G401 (cell line): ENCODE measurements at places on chromosomes 1 and 21. TPM values are rescaled to one million over a fixed set of nuclear protein-coding genes. Genes with fewer than 3 reads are reported as not detected.

- DNase-seq, result no peak
Observed at GRCh38 chr1:107457989-107458388, 317.1 kb downstream of the NTNG1 start.

- DNase-seq, result no peak
Observed at GRCh38 chr1:1400576-1401456, 1.7 kb upstream of the CCNL2 start.

GRCh38 chr1:101154547-101154946, 82.3 kb upstream of the S1PR1 start:
- DNase-seq, result no peak

- DNase-seq, result no peak
Observed at GRCh38 chr1:226679262-226679661, 59.8 kb downstream of the ITPKB start.

DNA sequence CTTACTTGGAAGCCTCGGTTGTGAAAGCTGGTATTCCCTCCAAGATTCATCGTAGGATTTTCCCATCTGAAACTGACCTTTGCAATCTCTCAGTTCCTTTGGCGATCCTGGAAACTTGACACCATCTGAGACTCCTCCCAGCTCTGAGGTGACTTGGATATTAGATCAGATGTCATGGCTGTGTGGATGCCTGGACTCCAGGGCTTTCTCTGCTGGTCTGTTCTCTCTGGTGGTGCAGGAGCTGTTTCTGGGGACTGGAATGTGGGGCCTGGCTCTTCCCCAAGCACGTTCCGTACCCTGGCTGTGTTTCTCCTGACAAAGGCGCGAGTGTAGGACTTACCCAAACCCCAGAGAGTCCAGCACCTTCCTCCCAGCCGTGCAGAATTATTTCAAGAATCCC, 252.2 kb downstream of the RPS6KC1 start:
- DNase-seq, result no peak

DNA sequence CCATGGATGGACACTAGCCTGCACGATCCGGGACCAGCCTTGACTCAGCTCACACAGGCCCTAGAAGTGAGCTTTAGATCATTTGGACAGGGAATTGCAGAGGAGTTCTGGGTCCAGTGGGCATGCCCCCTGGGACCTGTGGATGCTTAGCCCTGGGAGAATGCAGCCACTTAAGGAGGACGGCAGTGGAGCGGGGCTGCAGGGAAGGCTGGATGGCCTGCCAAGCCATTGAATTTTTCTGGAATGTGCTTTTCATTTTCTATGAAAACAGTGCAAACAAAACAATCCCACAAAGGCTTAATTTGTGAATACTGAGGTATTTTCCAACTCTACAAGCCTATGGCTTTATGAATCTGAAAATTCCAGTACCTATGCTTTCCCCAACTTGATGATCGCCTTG, 80.4 kb upstream of the GCLM start:
- DNase-seq, result no peak

GRCh38 chr1:175713381-175713780, 30.0 kb downstream of the TNR start:
- no peak for DNase-seq

GRCh38 chr1:209616366-209617046, 33.0 kb downstream of the CAMK1G start:
- DNase-seq, result no peak

- no peak for DNase-seq
Observed at GRCh38 chr21:45266518-45267389, 20.9 kb downstream of the POFUT2 start.

DNA sequence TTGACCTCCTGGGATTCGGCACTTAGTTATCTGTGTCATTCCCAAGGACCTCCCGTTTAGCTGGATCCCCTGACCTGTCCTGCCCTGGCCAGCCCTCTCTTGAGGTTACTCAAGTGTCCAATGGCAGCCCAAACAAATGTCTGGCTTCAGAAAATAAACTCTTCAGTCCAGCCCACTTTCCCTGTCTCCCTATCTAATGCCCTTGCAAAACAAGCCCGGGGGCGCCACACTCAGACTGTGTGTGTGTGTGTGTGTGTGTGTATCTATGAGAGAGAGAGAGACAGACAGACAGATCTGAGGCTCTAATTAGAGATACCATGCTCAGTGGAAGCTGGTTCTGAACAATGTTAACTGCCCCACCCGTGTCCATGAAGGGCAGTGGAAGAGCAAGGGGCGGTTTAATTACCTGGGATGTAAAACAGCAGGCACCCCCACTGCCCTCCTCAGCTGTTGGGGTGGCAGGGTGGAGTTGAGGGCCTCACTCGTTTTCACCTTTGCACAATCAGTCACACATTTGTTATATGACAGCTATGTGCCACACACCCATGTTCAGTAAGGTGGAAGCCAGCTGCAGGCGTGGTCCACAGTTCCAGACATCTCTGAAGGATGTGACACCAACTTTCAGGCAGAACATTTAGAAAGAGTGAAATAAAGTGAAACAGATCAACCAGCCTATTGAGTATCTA, 57.4 kb downstream of the B3GALT5 start:
- DNase-seq, result no peak

GRCh38 chr1:202122639-202123335, at the start of gene GPR37L1:
Gene GPR37L1, plus strand, starts transcription at chr1:202122917. Its CDS starts 47 bp downstream, at chr1:202122964.
- peak; percentile 44 for DNase-seq

DNA sequence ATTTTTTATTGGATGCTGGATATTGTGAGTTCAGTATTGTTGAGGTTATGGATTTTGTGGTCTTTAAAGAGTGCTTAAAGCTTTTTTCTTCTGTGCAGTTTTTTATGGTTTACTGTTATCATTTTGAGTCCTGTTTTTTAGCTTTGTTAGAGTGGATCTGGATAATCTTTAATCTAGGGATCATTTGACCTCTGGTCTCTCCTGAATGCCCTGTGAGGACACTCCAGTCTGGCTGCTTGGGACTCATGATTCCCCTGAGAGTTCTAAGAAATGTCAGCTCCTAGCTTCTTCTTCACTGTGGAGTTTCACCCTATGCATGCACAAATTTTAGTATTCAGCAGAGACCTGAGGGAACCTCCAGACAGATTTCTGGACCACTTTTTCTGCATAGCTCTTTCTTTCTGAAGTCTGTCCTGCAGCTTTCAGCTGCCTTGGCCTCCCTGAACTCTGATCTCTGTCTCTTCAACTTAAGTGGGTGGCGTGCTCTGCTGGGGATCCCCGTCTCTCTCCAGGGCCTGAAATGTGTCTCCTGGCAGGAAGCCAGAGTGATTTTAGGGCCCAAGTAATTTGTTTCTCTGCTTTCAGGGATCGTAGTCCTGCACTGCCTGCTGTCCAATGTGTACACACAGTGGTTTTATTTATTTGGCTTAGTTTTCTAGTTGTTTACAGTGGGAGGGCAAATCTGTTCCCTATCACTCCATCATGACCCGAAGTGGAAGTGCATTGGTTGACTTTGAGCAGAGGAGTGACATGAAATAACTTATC, 14.7 kb downstream of the PEX14 start:
- DNase-seq, result no peak

GRCh38 chr1:195188821-195189220, 1419.4 kb downstream of the KCNT2 start:
- no peak for DNase-seq

- peak; percentile 57 for DNase-seq
Observed at GRCh38 chr1:227437495-227438008, 119.3 kb upstream of the CDC42BPA start.

DNA sequence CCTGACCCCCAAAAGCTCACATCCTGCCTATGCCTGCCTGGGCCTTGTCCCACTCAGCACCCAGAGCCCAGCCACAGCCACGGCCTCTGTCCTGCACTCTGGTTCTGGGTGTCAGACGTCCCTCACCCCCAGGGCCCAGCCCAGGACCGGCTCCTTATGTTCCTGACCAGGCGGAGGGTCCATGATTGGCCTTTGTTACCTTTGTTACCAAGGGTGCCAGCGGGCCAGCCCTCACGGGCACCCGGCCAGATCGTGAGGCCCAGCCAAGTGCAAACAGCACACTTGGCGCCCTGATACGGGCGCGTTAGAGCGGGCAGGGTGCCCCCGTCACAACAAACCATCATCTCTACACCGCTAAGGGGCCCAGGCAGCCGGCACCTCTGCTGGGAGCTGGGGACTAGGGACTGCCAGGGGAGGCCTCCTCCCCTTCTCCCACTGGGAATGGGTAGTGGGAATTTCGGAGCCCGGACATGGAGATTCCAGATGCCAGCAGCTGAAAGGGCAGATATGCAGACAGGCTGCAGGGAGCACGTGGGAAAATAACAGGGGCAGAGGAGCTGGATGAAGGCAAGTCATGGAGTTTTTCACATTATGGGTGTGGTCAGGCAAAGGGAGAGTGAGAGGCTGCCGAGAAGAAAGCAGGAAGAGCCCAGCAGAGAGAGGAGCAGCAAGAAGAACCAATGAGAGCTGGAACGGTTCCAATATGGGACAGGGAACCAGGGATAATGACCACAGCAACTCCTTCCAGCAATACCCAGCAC, 22.1 kb downstream of the HSPG2 start:
- DNase-seq, result no peak

DNA sequence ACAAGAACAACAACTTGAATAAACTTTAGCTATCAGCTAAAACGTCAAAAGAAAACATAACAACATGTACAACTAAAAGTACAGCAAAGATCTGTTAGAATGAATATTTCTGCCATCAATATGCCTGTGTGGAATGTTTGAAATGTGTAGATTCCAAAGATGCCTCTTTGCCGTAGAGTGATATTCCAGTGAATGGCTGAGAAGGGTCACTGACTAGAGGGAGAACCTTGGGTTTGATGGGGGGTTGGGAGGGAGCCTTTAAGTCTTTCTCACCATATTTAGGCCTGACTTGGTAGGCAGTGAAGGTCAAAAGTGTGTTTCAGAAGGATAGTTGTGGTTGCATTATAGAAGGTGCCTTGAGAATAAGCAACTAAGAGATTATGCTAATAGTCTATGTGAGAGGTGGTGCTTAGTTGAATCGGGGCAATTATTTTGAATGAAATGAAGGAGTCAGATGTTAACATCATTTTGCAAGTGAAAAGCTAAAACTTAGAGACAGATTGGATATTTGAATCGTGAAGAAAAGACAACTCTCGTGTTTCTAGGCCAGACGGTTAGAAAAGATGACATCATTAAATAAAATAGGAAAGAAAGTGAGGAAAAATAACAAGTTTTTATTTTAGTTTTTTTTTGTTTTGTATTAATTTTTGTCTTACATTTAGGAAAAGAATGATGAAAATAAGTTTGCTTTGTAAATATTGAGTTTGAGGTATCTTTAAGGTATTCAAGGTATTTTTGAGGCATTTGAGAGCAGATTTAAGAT, 53.8 kb downstream of the PLA2G4A start:
- no peak for DNase-seq

GRCh38 chr1:89546934-89547562, 22.4 kb downstream of the LRRC8B start:
- no peak for DNase-seq

The EBNA1BP2 gene
- 300 and 331 TPM in 2 replicates for total RNA-seq

The PPM1J gene
- total RNA-seq, result 10.1 and 13.2 TPM in 2 replicates

The RXRG gene
- total RNA-seq, result not detected in 2 replicates

The FAM3B gene
- not detected in 2 replicates for total RNA-seq

The HCRTR1 gene
- total RNA-seq, result 2.0 and 4.2 TPM in 2 replicates

The STUM gene
- not detected in 2 replicates for total RNA-seq

The TPTE gene
- total RNA-seq, result not detected in 2 replicates

The MRTO4 gene
- 100 and 101 TPM in 2 replicates for total RNA-seq

The ILDR2 gene
- total RNA-seq, result 0.86 and 1.6 TPM in 2 replicates
